Aorta (tissue), 5 donors: ENCODE measurements at places on chromosomes 7 and 10.

GRCh38 chr7:141145630-141145982 lies 71.7 kb downstream of the TMEM178B start:
- no peak for DNase-seq
- no peaks in the 10 kb centered on the region for H3K27me3 ChIP-seq
- H3K27ac ChIP-seq = no peak overlapping the region
- H3K36me3 ChIP-seq = no peaks in the 10 kb centered on the region

DNA sequence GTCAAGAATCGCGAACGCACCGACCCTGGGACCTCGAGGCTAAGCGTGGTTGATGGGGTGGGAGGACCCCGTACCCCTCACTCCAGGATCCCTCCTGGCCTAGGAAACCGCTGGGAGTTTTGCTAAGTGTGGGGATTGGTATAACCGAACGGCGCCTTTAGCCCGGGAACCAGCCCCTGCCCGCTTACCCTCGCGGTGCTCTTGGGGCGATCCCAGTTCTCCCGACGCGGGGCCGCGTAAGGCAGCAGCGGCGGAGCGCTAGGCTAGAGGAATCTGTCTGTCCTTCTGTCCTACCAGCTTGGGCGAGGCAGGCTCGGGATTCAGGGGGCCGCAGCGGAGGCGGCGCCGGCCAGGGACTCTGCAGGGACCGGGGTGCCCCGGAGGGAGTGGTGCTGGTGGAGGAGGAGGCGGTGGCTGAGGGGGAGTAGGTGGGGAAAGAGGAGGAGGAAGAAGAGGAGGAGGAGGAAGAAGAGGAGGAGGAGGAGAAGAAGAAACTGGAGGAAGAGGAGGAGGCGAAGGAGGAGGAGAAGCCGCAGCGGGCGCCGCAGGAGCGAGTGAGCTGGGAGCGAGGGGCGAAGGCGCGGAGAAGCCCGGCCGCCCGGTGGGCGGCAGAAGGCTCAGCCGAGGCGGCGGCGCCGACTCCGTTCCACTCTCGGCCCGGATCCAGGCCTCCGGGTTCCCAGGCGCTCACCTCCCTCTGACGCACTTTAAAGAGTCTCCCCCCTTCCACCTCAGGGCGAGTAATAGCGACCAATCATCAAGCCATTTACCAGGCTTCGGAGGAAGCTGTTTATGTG lies 439 bp upstream of the EMX2 start:
- peak; percentile 42 for DNase-seq
- H3K27me3 ChIP-seq = no peaks in the 10 kb centered on the region
- H3K36me3 ChIP-seq = no peaks in the 10 kb centered on the region

DNA sequence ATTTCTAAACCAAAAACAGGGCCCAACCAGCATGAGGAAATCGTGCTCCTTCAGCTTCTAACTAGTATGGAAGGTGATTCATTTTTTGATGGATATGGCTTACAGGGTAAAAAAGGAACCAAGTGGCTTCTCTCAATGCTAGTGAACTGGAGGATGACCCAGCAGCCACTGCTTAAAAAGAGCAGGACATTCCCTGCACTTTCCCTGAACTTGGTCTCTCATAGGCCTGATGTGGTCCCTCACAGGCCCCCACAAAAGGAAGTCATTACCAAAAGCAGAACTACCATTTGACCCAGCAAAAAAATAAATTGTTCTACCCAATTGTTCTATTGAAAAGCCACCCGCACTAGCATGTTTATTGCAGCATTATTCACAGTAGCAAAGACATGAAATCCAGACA lies 188.8 kb downstream of the CALN1 start:
- H3K27ac ChIP-seq = no peak overlapping the region
- H3K4me1 ChIP-seq = no peaks in the 10 kb centered on the region
- no peak for DNase-seq
- H3K36me3 ChIP-seq = no peaks in the 10 kb centered on the region
- H3K4me3 ChIP-seq = no peak overlapping the region

DNA sequence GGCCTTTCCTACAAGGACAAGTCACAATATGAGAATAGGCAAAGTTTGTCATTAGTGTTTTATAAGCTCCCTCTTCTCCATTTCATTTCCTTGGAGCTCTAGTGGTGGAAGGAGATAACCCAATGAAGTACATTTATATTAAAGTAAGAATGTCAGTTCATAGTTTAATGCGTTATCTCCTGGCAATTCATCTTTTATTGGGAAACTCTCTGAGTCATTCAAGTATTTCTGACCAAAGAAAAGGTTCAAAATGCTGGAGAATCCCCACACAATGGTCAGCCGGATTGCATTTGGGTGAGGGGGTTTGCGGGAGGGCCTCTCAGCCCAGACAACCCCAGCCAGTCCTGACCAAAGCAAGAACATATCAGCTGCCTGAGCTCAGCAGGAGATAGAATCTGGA lies 321.5 kb upstream of the NRP1 start:
- no peaks in the 10 kb centered on the region for H3K36me3 ChIP-seq
- no peak for DNase-seq
- no peak overlapping the region for H3K4me3 ChIP-seq
- H3K4me1 ChIP-seq = no peaks in the 10 kb centered on the region
- no peak overlapping the region for H3K27ac ChIP-seq

DNA sequence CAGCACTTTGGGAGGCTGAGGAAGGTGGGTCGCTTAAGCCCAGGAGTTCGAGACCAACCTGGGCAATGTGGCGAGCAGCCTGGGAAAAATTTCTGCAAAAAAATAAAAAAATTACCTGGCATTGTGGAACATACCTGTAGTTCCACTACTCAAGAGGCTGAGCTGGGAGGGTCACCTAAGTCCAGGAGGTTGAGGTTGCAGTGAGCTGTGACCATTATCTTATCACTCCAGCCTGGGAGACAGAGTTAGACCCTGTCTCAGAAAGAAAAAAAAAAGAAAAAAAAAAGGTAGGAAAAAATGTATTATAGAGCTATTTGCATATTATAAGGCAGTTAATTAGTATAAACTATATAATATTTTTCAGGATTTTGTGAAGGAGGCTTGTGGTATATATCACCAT lies 11.0 kb upstream of the TSPAN13 start:
- no peak overlapping the region for H3K27ac ChIP-seq
- no peak overlapping the region for H3K4me3 ChIP-seq
- H3K4me1 ChIP-seq = no peaks in the 10 kb centered on the region

DNA sequence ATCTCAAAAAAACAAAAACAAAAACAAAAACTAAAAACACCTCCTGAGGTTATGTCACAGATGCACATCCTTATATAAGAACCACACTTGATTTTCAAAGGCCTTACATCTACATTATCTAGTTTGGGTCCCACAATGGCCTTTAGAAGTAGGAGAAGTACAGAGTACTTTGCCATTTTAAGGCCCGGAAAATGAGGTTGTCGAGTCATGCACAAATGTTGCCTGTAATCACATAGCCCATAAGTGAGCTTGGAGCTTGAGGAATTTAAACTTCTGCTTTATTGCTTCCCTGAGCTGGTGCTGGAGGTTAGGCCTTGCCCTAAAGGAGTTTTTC lies 9.7 kb upstream of the MKRN1 start:
- H3K27ac ChIP-seq = no peak overlapping the region
- H3K36me3 ChIP-seq = no peaks in the 10 kb centered on the region
- no peaks in the 10 kb centered on the region for H3K27me3 ChIP-seq
- H3K4me3 ChIP-seq = no peak overlapping the region
- no peaks in the 10 kb centered on the region for H3K4me1 ChIP-seq
- DNase-seq = no peak

- H3K36me3 ChIP-seq = no peaks in the 10 kb centered on the region
- no peaks in the 10 kb centered on the region for H3K27me3 ChIP-seq
- H3K27ac ChIP-seq = no peak overlapping the region
- H3K4me1 ChIP-seq = no peaks in the 10 kb centered on the region
- H3K4me3 ChIP-seq = no peak overlapping the region
- no peak for DNase-seq
Observed at GRCh38 chr7:34091321-34091917, 186.1 kb downstream of the BMPER start.

DNA sequence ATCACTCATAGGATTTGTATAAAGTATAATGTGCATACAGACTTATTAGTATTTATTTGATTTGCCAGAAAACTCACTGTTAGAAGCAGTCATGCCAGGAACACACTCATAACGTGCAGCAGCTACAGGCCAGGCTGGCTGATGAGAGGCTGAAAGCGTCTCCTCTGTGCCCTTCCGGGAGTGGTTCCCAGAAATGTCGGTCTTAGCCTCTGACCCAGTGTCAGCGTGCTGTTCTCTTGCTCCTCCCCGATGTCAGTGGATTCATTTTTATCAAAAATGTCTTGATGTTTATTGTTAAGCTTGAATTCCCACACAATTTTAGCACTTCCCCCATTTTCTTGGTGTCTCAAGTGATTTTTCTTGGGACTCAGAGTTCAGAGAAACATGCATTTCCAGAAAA lies 33.3 kb upstream of the GARS1 start:
- no peak for DNase-seq
- H3K27ac ChIP-seq = no peak overlapping the region
- H3K27me3 ChIP-seq = no peaks in the 10 kb centered on the region

DNA sequence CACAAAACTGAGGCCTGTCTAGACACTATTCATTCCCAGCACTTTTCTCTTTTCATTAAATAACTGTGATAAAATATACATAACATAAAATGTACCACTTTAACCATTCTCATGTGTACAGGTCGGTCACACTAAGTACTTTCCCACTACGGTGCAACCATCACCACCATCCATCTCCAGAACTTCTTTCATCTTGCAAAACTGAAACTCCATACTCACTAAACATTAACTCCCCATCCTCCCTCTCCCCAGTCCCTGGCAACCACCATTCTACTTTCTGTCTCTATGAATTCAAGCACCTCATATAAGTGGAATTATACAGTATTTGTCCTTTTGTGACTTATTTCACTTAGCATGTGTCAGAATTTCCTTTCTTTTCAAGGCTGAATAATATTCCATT lies 53.0 kb downstream of the ARHGAP12 start:
- no peaks in the 10 kb centered on the region for H3K27me3 ChIP-seq
- no peaks in the 10 kb centered on the region for H3K36me3 ChIP-seq
- DNase-seq = no peak

DNA sequence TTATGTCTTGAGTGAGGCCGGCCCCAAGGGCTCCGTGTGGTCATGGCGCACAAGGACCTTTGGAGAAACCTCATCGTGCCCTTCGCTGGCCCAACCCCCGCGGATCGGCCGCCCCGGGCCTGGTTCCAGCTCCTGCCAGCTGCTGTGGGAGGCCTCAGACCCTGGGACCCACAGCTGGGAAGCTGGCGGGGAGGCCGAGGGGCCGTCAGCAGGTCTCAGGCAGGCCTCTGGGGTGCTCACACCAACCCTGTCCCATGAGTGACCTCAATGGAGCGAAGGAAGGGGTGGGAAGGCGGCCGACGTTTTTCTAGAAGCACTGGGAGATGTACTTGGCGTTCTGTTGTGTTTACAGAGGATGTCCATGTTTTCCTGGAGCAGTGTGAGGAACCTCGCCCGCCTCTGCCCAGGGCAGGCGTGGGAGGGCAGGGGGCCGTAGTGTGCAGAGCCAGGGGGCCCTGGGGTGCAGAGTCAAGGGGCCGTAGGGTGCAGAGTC lies 18.6 kb upstream of the ADGRA1 start:
- no peaks in the 10 kb centered on the region for H3K4me1 ChIP-seq
- no peaks in the 10 kb centered on the region for H3K36me3 ChIP-seq
- H3K27me3 ChIP-seq = no peaks in the 10 kb centered on the region
- no peak for DNase-seq
- no peak overlapping the region for H3K4me3 ChIP-seq
- H3K27ac ChIP-seq = no peak overlapping the region

DNA sequence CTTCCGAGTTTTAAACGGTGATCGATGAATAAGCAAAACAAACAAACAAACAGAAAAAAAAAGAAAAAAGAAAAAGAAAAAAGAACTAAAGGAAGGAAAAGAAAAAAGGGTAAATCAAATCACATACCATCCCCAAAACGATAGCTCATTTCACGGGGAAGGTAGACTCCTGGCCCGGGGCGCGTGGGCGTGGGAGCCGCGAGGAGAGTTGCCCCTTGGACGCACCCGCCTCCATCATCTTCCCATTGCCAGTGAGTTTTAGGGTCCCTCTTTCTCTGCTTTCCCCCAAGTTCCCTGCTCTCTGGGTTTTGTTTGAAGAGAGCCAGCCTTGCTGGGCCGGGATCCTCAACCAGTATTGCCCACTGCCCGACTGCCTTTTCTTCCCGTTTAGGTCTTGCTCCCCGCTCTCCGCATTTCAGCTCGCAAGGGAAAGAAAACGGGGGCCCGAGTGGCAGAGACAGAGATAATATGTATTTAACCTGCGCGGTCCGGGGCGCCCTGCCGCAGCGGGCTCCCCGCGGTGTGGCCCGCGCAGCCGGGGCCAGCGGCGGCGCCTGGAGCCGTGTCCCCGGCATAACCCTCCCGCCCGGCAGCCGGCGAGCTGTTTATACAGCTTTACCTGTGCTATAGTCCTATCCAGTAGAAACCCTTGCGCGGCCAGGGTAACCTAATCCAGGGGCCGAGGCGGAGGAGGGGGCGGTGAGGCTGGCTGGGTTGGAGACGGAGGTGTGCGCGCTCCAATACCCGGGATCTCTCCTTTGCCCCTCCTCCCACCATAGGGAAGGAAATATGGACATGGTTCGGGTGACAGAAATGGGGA lies 5.2 kb upstream of the GATA3 start:
- H3K4me1 ChIP-seq = no peaks in the 10 kb centered on the region
- no peak for DNase-seq
- H3K36me3 ChIP-seq = no peaks in the 10 kb centered on the region
- H3K27me3 ChIP-seq = no peaks in the 10 kb centered on the region

- DNase-seq = no peak
- no peak overlapping the region for H3K27ac ChIP-seq
- H3K4me3 ChIP-seq = no peak overlapping the region
- H3K36me3 ChIP-seq = no peaks in the 10 kb centered on the region
- no peaks in the 10 kb centered on the region for H3K4me1 ChIP-seq
Observed at GRCh38 chr7:30965372-30965771, 1.6 kb downstream of the GHRHR start.

DNA sequence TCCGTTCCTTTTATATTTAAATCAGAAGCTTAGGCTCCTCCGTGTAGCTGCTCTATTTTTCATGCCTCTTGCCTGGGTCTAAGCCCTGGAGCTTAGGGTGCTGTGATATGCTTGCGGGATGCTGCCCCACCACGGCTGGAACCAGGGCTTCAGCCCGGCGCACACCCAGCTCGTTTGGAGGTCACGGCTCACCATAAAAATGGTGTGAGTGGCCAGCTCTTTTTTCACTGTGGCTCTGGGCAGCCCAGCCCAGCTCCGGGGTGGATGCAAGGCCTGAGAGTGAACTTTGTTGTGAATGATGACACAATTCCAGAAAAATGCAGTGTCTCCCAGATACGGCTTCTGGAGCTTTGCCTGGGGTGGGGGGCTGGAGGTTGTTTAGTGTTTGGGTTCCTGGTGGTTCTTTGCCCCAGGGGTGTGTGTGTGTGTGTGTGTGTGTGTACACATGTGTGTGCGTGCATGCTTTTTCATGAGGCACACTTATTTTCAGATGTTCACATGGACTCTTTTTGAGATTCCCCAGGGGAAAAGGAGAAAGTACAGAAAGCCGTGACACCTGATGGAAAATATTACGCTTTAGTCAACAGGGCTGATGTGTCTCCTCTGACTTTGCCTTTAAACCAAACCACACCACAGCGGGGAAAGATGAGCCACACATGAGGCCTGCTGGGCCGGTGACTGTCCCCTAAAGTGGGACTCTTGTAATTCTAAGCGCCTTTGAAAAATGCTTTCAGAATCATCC lies 46.2 kb downstream of the GRK5 start:
- H3K4me1 ChIP-seq = peaks cover 3% of the 10 kb centered on the region
- no peaks in the 10 kb centered on the region for H3K27me3 ChIP-seq
- no peak overlapping the region for H3K4me3 ChIP-seq
- peak overlapping the region; percentile 57 for H3K27ac ChIP-seq
